ENCODE measurements at places on chromosomes 2 and 18. TPM values are rescaled to one million over a fixed set of nuclear protein-coding genes. Genes with fewer than 3 reads are reported as not detected.

- H3K27me3 ChIP-seq = no peaks in the 10 kb centered on the region
- H3K36me3 ChIP-seq = no peaks in the 10 kb centered on the region
- no peak overlapping the region for H3K4me3 ChIP-seq
- no peak for DNase-seq
- no peaks in the 10 kb centered on the region for H3K4me1 ChIP-seq
- no peak overlapping the region for H3K27ac ChIP-seq
Measured at GRCh38 chr2:190849774-190850173, 30.8 kb upstream of the GLS start.

DNA sequence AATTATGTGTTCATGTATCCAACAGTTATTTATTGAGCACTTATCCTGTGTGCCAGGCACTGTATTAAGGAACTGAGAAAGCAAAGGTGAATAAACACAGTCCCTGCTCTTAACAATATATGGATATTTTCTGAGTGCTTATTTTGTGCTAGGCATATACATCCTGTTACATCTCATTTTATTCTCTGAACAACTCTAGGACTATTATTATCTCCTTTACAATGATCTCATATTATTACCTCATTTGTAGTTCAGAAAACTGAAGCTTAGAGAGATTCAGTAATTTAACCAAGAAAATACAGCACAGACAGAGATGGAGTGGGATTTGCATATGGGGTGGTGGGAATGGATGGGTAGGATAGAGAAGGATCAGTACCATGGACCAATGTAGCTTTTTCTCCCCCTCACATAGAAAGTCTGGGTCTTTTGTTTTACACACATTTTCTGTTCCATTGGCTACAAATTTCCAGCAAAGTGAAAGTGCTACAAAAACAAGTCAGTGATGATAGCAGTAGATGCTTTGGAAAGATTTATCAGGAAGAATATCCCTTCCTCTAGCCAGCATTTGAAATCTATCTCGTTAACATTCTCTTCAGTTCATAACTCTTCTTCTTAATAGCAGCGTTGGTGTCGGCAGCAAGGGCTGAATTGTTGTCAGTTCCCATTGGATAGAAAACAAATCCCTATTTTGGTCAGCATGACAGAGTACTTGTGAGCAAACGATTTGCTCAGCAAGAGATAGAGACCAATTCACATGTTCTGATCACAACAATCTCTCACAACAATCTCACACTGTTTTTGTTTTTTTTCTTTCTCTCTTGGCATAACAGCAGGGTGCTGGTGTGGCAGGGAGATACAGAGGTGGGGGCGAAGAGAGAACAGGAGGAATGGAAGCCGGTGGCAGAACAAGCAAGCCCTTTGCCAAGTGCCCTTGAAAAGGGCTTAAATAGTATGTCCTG lies 102.2 kb upstream of the KCTD1 start:
- peaks cover 32% of the 10 kb centered on the region for H3K4me1 ChIP-seq
- H3K4me3 ChIP-seq = no peak overlapping the region
- H3K36me3 ChIP-seq = no peaks in the 10 kb centered on the region
- no peak overlapping the region for H3K27ac ChIP-seq
- no peak for DNase-seq
- H3K27me3 ChIP-seq = peaks cover 43% of the 10 kb centered on the region

- no peaks in the 10 kb centered on the region for H3K27me3 ChIP-seq
- DNase-seq = no peak
- no peak overlapping the region for H3K4me3 ChIP-seq
- H3K4me1 ChIP-seq = no peaks in the 10 kb centered on the region
Measured at GRCh38 chr2:101556033-101556459, 81.1 kb upstream of the RFX8 start.

GRCh38 chr2:121071034-121071504 lies 213.9 kb downstream of the TFCP2L1 start:
- H3K4me3 ChIP-seq = no peak overlapping the region
- H3K36me3 ChIP-seq = no peaks in the 10 kb centered on the region
- H3K4me1 ChIP-seq = peaks cover 8% of the 10 kb centered on the region
- H3K27ac ChIP-seq = no peak overlapping the region

DNA sequence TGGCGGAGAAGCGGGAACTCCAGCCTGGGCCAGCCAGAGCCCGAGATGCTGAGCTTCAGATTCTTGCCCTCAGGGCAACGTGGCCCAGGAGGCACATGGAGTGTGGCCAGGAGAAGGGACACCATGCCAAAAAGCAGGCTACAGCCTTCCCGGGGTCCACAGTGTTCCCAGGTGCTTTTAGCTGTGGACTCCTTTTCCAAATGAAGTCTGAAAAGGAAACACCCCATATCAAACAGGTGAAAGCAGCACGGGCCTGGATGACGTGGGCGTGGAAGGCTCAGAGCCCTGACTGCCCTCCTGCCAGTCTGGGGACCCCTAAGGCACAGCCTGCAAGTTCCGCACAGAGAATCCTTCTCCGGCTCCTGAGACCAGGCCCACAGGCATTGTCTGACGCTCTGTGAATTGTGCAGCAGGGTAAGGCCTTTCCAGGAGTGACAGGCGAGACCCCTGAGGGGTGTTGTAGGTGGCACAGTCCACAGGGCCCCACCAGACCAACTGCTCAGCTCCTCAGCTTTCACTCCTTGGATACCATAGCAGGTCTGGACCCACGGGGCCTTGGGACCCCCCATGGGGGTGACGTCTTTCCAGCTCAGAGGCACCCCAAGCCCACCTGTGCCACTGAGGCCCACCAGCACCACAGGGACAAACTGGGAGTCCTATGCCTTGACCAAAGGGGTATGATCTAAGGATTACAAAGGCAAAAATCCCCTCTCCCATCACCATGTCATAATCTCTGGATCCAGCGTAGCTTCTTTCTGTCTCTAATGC lies 69.6 kb upstream of the RAB6C start:
- DNase-seq = no peak
- H3K36me3 ChIP-seq = no peaks in the 10 kb centered on the region
- H3K27me3 ChIP-seq = no peaks in the 10 kb centered on the region
- no peak overlapping the region for H3K27ac ChIP-seq
- no peaks in the 10 kb centered on the region for H3K4me1 ChIP-seq

GRCh38 chr2:8438476-8438875 lies 243.4 kb upstream of the ID2 start:
- DNase-seq = no peak
- no peaks in the 10 kb centered on the region for H3K27me3 ChIP-seq
- no peaks in the 10 kb centered on the region for H3K36me3 ChIP-seq
- no peak overlapping the region for H3K27ac ChIP-seq

GRCh38 chr2:160871953-160872352 lies 288.3 kb upstream of the TANK start:
- DNase-seq = no peak
- no peaks in the 10 kb centered on the region for H3K36me3 ChIP-seq
- H3K27me3 ChIP-seq = no peaks in the 10 kb centered on the region
- H3K4me3 ChIP-seq = no peak overlapping the region

DNA sequence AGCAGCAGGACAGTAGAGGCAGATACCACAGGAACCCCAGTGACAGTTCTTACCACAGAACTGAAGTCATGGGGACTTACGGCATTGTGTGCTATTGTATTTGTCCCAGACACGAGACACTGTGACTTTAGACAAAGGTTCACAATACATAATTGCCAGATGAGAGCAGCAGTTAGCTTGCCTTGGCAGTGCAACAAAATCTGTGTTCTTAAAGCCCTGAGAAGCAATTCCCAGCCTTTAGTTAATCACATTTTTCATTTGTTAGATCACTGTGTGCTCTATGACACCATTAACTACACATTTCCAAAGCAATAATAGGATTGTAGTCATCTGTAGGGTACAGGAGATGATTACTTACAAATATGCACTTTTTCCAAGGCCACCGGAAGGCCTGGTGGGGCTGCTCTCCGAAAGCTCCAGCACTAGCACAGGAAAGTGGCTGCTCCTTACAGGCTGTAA lies 97.5 kb upstream of the LDLRAD4 start:
- H3K4me3 ChIP-seq = no peak overlapping the region
- H3K27me3 ChIP-seq = no peaks in the 10 kb centered on the region
- no peak overlapping the region for H3K27ac ChIP-seq
- H3K36me3 ChIP-seq = peaks cover 22% of the 10 kb centered on the region
- no peak for DNase-seq

GRCh38 chr2:187320846-187321245 lies 127.2 kb downstream of the CALCRL start:
- no peak overlapping the region for H3K4me3 ChIP-seq
- H3K4me1 ChIP-seq = no peaks in the 10 kb centered on the region

GRCh38 chr2:795531-796041 lies 118.4 kb upstream of the TMEM18 start:
- H3K27ac ChIP-seq = no peak overlapping the region
- no peak for DNase-seq
- no peak overlapping the region for H3K4me3 ChIP-seq
- no peaks in the 10 kb centered on the region for H3K4me1 ChIP-seq
- H3K36me3 ChIP-seq = no peaks in the 10 kb centered on the region

DNA sequence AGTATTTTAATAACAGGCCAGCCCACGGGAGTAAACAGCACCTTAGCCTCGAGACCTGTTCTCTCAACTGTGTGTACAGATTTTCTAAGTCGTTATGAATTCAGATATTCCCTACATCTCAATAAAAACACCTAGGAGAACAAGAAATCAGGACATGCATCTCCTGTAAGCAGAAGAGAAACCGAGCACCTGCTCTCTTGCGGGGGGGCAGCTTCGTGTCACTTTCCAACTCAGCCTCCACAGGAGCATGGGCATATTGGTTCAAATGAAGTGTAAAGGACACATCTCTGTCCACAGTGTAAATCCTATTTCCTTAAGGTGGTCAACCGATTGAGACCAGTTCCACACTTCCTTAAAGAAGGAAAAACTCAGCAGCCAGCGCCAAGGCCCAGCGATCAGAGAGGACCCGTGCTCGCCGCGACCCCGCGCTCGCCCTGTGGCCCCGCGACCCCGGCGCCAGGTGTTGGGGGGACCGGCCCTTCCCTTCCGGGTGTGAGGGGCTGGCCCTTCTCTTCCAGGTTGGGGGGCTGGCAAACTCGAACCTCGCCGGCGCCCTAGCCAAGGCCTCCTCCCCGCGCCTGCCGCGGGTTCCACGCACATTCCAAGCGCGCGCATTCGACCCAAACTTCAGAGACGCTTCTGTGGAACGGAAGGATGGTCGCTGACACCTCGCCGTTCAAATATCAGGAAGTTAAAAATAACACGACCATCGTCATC lies 652 bp downstream of the SH3YL1 start:
- no peak for DNase-seq
- peaks cover 6% of the 10 kb centered on the region for H3K36me3 ChIP-seq
- H3K27me3 ChIP-seq = peaks cover 12% of the 10 kb centered on the region
- no peak overlapping the region for H3K27ac ChIP-seq
- peak overlapping the region; percentile 80 for H3K4me3 ChIP-seq
- peaks cover 32% of the 10 kb centered on the region for H3K4me1 ChIP-seq

GRCh38 chr2:190501702-190502407 lies 32.7 kb downstream of the NEMP2 start:
- H3K4me3 ChIP-seq = no peak overlapping the region
- no peak for DNase-seq
- H3K36me3 ChIP-seq = no peaks in the 10 kb centered on the region
- no peak overlapping the region for H3K27ac ChIP-seq
- no peaks in the 10 kb centered on the region for H3K27me3 ChIP-seq

DNA sequence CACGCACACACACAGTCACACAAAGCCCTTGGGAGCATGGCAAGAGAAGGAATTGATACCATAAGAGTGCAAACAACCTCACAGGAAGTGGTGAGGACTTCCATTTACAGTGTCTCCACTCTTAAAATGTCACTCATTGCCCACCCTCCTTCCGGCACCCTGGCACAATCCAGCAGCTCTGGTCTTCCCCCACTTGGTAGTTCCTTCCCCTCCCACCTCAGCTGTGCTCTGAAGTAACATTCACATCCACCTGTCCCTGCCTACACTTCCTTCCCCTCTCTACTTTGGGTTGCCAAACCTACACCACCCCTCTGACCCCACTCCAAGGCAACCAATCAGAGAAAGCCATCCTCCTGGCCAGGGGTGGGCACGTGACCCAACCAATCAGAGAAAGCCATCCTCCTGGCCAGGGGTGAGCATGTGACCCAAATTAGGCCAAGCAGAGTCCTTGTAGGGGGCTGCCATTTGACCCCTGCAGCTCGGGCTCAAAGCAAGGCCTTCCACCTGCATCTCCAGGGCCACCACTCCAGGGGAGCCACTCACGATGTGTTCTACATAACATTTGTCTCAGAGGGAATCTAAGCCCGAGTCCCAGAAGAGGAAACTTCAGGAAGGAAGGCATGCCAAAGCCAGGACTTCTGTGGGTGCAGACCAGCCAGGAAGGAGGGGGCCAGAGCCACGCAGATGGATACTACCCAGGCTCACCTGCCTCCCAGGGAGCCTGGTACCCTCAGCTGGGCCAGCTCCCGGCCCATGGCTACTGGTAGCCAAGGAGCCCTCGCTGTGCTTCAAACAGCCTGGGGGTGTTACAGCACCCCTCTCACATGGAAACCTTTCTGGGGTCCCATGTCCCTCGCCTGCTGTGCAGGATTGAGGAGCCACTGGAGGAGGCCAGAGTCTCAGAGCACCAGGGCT lies 21.2 kb downstream of the CYP26B1 start:
- DNase-seq = no peak
- no peaks in the 10 kb centered on the region for H3K27me3 ChIP-seq
- H3K4me1 ChIP-seq = peaks cover 8% of the 10 kb centered on the region
- no peak overlapping the region for H3K4me3 ChIP-seq

- no peaks in the 10 kb centered on the region for H3K4me1 ChIP-seq
- no peak overlapping the region for H3K4me3 ChIP-seq
- no peak for DNase-seq
- H3K27ac ChIP-seq = no peak overlapping the region
Measured at GRCh38 chr2:133109772-133110171, 439.8 kb upstream of the LYPD1 start.

GRCh38 chr2:175976391-175977157 lies 25.5 kb downstream of the LNPK start:
- no peak overlapping the region for H3K4me3 ChIP-seq
- H3K4me1 ChIP-seq = peaks cover 6% of the 10 kb centered on the region
- no peaks in the 10 kb centered on the region for H3K36me3 ChIP-seq
- no peaks in the 10 kb centered on the region for H3K27me3 ChIP-seq
- no peak overlapping the region for H3K27ac ChIP-seq

GRCh38 chr18:22108674-22109073 lies 60.7 kb upstream of the GATA6 start:
- no peaks in the 10 kb centered on the region for H3K36me3 ChIP-seq
- H3K27me3 ChIP-seq = no peaks in the 10 kb centered on the region
- H3K4me3 ChIP-seq = no peak overlapping the region
- H3K4me1 ChIP-seq = peaks cover 10% of the 10 kb centered on the region

DNA sequence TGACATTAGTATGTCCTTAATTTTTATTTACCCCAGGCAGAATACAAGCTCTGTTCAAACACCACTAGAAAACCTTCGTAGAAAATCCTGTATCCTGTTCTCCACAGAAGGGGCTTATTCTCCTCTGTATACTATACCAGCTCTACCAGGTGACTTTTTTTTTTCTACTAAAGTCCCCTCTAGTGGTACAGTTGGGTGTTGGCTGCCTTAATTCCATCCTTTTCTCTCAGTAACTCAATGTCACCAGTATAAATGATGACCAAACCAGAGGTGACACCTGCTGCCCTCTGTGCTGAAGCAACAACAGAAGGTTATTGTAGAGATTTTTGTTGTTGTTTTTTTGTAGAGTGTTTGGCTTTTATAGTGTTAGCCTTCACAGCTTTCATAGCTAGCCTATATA lies 1322.0 kb downstream of the LRP1B start:
- no peaks in the 10 kb centered on the region for H3K4me1 ChIP-seq
- peak; percentile 65 for DNase-seq
- H3K27ac ChIP-seq = no peak overlapping the region

The MC2R gene
- total RNA-seq = not detected

The SLC25A12 gene
- 14.8 TPM for total RNA-seq

The C2orf72 gene
- total RNA-seq = 1.3 TPM

The IL18R1 gene
- 0.17 TPM for total RNA-seq

The PRKAG3 gene
- total RNA-seq = not detected

The LCT gene
- not detected for total RNA-seq

The POMC gene
- total RNA-seq = 12.3 TPM

The CFAP221 gene
- 0.23 TPM for total RNA-seq

The CFAP53 gene
- total RNA-seq = not detected

The MGAT4A gene
- total RNA-seq = 5.6 TPM

The PTPRM gene
- 6.3 TPM for total RNA-seq

The TTC21B gene
- total RNA-seq = 39.5 TPM

The RGPD3 gene
- total RNA-seq = 0.28 TPM
